ENCODE measurements at places on chromosomes 6 and 20. TPM values are rescaled to one million over a fixed set of nuclear protein-coding genes. Genes with fewer than 3 reads are reported as not detected.

Gene NKX2-2
- not detected for total RNA-seq

Gene GABRR2
- total RNA-seq = not detected

Gene ZNF165
- total RNA-seq = 0.84 TPM

Gene PSORS1C2
- not detected for total RNA-seq

Gene TNNC2
- total RNA-seq = not detected

Gene IP6K3
- total RNA-seq = not detected

Gene TAAR8
- not detected for total RNA-seq

DNA sequence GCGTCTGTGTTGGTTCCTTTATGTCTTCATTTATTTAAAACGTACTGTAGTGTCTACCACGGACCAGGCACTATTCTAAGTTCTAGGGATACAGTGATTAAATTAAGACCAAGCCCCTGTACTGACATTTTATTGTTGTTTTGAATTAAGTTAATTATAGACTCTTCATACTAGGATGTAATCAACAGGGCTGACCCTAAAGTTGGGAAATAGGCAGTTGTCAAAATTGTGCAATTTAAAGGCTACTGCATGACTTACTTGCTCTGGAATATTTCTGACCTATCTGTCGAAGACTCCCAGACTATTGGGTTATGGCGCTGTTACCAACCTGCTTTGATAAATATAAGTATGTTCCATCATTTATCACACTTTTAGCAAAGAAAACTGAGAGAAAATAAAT is 6.7 kb downstream of the MYO6 start:
- no peak for DNase-seq

GRCh38 chr20:42864116-42864515 is 325.6 kb downstream of the PTPRT start:
- no peak for DNase-seq

- DNase-seq = no peak
Observed at GRCh38 chr20:34042262-34042661, 48.6 kb downstream of the RALY start.

- DNase-seq = peak; percentile 20
Observed at GRCh38 chr6:119129968-119130484, 51.6 kb upstream of the FAM184A start.

DNA sequence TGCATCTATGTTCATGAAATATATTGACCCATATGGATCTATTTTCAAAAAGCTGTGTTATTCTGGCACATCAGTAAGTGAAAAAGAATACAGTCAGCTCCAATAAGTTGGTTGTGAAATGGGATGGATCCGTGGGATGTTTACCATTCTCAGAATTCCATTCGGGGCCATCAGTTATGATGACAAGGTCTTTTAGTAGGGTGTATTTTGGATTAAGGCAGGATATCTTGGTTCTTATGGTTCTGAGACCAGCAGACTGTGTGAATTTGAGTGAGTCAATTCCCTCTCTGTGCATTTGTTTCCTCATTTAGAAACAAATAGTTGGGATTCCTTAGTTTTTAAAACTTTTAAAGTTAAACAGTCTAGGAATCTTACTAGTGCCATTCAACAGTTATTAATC is 287.4 kb downstream of the CD109 start:
- DNase-seq = no peak

- DNase-seq = no peak
Observed at GRCh38 chr6:158911746-158912480, 88.1 kb downstream of the RSPH3 start.

- DNase-seq = no peak
Observed at GRCh38 chr6:138655828-138656227, 117.7 kb upstream of the CCDC28A start.

DNA sequence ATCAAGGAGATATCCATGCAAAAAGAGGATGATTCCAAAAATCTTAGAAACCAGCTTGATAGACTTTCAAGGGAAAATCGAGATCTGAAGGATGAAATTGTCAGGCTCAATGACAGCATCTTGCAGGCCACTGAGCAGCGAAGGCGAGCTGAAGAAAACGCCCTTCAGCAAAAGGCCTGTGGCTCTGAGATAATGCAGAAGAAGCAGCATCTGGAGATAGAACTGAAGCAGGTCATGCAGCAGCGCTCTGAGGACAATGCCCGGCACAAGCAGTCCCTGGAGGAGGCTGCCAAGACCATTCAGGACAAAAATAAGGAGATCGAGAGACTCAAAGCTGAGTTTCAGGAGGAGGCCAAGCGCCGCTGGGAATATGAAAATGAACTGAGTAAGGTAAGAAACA is 10.1 kb upstream of the SNRNP48 start:
- DNase-seq = no peak

DNA sequence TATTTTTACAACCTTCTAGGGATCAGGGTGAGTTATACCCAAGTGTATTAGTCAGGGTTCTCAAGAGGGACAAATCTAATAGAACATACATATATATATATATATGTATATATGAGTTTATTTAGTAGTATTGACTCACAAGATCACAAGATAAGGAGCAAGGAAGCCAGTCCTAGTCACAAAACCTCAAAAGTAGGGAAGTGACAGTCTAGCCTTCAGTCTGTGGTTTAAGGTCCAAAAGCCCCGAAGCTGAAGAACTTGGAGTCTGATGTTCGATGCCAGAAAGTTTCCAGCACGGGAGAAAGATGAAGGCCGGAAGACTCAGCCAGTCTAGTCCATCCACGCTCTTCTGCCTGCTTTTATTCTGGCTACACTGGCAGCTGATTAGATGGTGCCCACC is 632.7 kb upstream of the AGPAT4 start:
- DNase-seq = no peak
